ENCODE measurements at places on chromosomes 4 and X.

DNA sequence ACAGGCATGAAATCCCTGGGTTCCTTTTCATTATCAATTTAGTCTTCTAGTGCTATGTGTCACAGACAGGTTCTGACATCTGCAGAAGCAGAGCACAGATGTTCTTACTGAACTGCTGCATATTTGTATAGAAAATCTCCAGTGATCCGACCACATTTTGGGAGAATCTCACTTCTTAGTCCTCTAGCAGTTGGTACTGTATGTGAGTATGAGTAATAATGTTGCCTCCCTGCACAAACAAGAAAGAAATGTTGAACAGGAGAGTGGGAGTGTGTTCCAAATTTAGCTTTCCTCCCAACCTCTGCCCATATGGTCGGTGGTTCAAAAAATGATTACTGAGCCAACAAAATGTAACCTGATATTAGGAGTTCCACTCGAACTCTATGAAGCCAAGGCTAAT is 165.3 kb upstream of the GPC4 start:
- DNase-seq, result no peak

DNA sequence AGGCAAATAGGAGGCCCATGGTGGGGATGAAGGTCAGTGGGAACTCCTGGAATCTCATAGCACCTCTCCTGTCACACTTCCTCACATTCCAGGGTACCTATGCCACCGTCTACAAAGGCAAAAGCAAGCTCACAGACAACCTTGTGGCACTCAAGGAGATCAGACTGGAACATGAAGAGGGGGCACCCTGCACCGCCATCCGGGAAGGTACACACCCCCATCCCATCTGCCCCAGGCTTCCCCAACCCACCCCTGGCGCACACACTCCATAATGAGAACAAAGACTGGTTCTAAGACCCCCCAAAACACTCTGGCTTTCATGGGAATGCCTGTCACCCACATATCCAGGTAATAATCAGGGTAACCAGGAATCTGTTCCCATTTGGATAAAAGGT is 6.4 kb downstream of the CDK16 start:
- no peak for DNase-seq

- DNase-seq, result no peak
Observed at GRCh38 chr4:153143527-153144348, 60.5 kb upstream of the TRIM2 start.

GRCh38 chr4:10090467-10091250 is 25.9 kb downstream of the WDR1 start:
- DNase-seq, result no peak

DNA sequence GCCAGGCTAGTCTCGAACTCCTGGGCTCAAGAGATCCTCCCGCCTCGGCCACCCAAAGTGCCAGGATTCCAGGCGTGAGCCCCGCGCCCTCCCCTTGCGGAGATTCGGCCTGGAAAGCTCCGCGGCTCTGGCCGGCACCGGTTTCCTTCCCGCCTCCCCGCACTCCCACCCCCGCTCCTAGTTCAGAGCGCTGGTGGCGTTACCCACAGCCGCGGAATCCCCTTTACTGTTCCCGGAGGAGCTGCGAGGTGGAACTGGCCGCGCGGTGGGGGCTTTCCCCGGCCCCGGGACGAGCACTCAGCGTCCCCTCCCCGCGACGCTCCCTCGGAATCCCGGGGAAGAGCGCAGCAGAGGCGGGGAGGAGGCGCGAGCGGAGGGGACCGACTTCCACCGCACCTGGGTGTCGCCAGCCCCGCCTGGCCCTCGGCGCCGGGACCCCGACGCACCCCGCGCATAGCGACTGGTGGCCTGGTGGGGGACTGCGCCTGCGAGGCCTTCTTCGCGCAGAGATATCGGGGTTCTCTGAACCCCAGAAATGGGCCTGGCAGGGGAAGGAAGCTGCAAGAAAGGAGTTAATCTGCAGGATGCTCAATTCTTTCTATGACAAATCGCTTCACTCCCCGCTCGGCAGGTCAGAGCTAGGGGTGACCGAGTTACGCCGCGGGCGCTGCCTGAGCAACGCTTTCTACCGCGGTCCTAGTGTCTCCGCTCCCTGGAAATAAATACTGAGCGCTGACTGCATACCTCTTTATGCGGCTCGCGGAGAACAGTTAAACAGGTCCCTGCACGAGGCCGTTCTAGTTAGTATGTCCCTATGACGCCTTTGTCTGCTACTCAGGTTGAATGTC is 14.6 kb upstream of the SLC25A4 start:
- DNase-seq, result no peak

DNA sequence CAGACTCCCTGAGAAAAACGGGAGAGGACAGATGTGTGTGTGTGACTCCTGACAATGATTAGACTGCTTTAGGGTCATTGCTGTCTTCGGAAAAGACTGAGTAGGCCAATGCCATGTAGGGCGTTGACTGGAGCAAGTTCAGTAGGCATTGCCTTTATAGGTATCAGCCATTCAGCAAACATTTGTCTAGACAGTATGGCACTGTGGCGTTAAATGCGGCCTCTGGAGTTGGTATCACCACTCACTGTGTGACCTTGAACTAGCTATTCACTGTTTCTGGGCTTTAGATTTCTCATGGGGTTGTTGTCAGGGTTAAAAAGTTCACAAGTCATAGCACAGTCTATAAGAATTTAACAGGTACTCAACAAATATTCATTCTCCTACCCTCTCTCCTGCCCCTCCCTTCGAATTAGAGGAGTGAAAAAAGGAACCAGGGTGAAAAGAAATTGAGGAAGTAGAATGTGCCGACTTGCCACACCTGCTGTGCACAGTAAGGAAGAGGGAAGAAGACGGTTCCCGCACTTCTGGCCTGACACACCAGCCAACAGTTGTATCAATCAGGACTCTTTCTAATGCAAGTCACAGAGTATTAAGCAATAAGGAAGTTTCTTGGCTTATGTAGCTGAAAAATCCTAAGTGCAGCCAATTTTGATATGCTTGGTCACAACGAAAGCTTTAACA is 83.2 kb upstream of the PLAC8 start:
- DNase-seq, result no peak

- DNase-seq, result no peak
Observed at GRCh38 chr4:168674866-168675265, 178.0 kb downstream of the PALLD start.

- DNase-seq, result no peak
Observed at GRCh38 chrX:2928191-2928582, 952 bp downstream of the ARSD start.

- DNase-seq, result no peak
Observed at GRCh38 chr4:168737806-168738172, 240.9 kb downstream of the PALLD start.

GRCh38 chr4:152920768-152921167 is 15.4 kb upstream of the FHDC1 start:
- DNase-seq, result no peak

Data from epithelial cell of prostate (primary cell).